ENCODE measurements at places on chromosomes 12 and 14.
A peak's percentile ranks its signal among the peaks of the same experiment; 100 is the strongest.

DNA sequence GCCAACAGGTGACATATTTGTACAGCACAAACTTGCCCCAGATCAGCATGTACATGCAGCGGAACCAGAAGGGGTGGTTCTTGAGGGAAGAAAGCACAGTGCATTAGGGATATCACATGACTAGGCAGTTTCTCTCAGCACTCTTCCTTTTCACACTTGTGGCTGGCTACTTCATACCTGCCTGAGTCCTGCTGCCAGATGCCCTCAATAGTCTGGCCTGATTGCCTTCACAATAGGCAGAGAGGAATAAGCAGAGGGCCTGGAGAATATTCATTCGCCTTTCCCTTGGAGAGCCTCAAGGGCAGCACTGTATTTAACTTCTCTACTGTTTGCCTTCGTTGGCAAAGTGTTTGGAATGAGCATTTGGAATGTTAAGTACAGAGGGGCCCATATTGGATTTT lies 7.9 kb downstream of the EMG1 start:
- DNase-seq = no peak

DNA sequence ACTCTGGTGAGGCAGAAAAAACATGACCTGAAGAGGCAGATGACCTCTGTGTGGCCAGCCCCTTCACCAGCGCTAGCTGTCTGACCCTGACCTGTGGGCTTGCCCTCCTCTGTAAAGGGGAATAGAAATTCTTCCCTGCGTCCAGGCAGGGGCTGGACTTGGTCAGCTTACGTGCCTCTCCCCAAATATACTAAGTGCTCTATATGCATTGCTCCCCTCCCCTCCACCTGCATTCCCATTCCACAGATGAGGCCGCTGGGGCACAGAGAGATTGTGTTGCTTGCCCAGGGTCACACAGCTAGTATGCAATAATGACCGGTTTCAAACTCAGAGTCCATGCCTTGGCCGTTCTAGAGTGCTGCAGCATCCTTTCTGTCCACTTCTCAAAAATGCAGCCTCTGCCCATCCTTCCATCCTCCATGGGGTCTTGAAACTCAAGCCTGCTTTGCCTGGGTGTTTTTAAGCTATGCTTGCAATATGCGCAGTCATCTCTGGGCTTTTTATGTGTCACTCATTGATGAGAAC lies 303.9 kb downstream of the CACNA1C start:
- no peak for DNase-seq

DNA sequence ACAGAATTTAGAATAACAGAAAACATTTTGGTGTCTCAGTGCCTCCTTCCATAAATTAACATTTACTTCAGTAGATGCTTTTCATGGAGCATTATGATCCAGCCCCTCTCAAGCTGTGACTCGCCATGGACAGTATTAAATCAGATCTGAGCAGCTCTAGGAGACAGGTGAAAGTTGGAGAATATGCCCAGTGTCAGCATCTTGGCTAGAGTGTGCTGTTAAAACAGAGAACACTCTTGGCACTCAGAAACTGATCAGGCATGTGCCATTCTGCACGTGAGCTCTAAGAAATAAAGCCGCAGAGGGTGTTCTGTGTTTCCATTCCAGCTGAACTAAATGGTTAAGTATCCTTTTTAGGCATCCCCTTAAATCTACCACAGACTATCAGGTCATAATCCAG lies 68.0 kb downstream of the DIP2B start:
- no peak for DNase-seq

- no peak for DNase-seq
Measured at GRCh38 chr12:53496752-53497032, 2.6 kb downstream of the MAP3K12 start.

DNA sequence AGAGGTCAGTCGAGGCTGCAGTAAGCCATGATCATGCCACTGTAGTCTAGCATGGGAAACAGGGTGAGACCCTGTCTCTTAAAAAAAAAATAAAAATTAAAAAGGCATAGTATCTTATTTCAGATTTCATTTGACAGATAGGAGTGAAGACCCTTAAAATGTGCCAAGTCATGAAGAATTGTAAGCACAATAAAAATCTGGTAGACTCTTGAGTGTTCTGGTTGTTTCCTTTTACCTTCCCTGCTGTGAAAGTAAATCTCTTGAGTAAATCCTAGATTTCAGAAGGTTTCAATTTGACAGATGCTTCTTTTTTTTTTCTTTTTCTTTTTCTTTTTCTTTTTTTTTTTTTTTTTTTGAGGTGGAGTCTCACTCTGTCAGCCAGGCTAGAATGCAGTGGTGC lies 109.0 kb downstream of the ESR2 start:
- no peak for DNase-seq

- DNase-seq = no peak
Measured at GRCh38 chr12:69324797-69325466, 23.2 kb upstream of the LYZ start.

GRCh38 chr12:105920161-105920684 lies 218.5 kb downstream of the NUAK1 start:
- no peak for DNase-seq

- DNase-seq = no peak
Measured at GRCh38 chr12:76781321-76781720, 17.4 kb downstream of the ZDHHC17 start.

GRCh38 chr12:1572731-1573130 lies 21.6 kb downstream of the FBXL14 start:
- DNase-seq = no peak

DNA sequence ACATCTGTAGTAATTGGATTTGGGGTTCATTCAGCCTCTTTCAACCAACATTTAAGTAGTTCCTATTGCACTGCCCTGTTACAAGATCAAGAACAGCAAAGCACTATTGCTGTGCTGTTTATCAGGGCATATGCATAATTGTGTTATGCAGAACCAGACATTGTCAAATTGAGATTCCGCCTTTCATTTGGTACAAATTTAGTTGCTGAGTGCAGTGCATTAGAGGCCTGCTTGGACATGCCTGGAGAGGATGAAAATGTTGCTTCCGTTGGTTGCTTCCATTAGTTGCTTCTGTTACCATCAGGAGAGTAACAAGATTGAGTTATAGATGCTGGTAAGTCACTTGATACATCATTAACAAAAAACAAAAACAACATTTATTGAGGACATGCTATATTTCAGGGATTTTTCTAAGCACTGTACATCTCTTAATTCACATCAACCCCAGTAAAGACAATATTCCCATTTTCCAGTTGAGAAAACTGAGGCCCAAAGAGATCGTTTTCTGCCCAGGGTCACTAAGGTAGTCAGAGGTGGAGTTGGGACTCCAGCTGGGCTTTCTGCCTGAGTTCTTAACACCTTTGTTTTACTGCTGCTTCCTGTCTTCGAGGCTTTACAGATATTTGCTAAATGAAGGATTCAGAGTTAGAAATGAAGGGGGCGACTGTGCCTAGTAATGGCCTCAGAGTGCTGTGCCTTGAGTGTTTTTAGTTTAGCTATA lies 79.3 kb downstream of the PPP2R5C start:
- DNase-seq = no peak

GRCh38 chr12:4252601-4253000 lies 21.0 kb upstream of the CCND2 start:
- no peak for DNase-seq

GRCh38 chr12:108117163-108117849 lies 11.8 kb upstream of the WSCD2 start:
- no peak for DNase-seq

- peak; percentile 61 for DNase-seq
Measured at GRCh38 chr14:26204728-26205479, 392.9 kb downstream of the NOVA1 start.

DNA sequence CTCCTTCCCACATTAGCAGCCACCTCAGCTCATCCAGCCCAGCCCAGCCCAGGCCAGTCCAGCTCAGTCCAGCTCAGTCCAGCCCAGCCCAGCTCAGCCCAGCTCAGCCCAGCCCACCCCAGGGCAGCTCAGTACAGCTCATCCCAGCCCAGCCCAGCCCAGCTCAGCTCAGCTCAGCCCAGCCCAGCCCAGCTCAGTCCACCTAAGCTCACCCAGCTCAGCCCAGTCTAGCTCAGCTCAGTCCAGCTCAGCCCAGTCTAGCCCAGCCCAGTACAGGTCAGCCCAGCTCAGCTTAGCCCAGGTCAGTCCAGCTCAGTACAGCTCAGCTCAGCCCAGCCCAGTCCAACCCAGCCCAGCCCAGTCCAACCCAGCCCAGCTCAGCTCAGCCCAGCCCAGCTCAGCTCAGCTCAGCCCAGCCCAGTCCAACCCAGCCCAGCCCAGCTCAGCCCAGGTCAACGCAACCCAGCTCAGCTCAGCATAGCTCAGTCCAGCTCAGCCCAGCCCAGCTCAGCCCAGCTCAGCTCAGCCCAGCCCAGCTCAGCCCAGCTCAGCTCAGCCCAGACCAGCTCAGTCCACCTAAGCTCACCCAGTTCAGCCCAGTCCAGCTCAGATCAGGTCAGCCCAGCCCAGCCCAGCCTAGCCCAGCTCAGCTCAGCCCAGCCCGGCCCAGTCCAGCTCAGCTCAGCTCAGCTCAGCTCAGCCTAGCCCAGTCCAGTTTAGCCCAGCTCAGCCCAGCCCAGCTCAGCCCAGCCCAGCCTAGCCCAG lies 63.0 kb downstream of the TMEM121 start:
- no peak for DNase-seq

- no peak for DNase-seq
Measured at GRCh38 chr14:22878271-22879246, 4.5 kb upstream of the REM2 start.

DNA sequence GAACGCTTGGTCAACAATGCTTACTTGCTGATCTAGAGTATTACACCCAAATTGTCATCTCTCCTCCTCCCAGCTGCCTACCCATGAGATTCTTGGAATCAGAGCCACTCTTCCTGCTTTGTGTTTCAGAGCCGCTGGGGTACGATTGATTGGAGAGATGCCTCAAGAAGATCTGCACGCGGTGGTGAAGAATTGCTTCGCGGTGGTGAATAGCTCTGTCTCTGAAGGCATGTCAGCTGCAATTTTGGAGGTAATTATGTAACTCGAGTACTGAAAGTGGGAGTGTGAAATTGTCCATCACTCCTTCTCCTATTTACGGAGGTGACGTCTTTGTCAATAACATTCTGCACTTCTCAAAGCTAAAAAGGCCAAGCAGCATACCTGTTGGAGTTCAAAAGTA lies 93.9 kb downstream of the GLT1D1 start:
- no peak for DNase-seq

DNA sequence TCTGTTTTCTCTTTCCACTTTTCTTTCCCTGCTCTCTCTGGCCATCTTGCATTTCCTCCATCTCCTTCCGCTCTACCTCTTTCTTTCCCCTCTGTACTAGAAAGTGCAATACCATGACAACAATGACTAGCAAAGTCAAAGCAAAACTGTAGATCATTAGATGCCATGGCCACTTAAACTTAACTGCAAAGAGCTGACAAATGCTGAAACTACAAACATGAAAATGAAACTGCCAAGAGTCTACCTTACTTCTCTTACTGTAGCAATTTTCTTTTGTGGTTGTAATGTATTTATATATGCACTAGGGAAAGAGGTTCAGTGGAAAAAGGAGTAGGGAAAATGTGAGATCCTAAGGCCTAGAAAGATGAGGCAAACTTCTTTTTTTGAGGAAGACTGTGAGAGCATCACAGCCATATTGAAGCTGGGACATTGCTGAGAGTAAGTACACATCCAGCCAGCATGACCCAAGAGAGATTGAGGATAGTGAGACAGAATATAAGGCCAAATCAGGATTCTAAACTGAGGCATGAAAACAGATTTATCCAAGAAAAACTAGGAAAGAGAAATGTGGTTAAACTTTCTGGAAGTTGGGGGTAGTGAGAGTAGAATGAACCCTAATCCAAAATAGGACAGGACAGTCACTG lies 276.6 kb upstream of the NAV3 start:
- DNase-seq = no peak

- DNase-seq = no peak
Measured at GRCh38 chr12:112236786-112237185, 111.4 kb downstream of the TRAFD1 start.

DNA sequence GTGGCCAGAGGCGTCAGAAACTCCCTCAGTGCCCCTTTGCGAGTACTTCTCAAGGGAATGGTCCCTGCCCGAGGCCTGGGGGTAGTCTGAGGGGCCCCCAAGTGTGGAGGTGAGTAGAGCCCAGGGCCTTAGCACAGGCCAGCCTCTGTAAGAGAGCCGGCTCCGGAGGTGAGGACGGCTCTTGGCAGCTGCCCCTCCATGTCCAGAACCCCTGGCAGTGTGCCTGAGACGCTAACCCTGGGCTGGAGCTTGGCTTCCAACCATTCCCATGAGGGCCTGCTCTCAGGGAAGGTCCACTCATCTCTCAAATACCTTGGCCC lies 61.7 kb downstream of the PRMT8 start:
- no peak for DNase-seq

- no peak for DNase-seq
Measured at GRCh38 chr12:124450376-124450750, 117.0 kb downstream of the NCOR2 start.

GRCh38 chr12:100858656-100859055 lies 64.1 kb downstream of the ANO4 start:
- DNase-seq = no peak

DNA sequence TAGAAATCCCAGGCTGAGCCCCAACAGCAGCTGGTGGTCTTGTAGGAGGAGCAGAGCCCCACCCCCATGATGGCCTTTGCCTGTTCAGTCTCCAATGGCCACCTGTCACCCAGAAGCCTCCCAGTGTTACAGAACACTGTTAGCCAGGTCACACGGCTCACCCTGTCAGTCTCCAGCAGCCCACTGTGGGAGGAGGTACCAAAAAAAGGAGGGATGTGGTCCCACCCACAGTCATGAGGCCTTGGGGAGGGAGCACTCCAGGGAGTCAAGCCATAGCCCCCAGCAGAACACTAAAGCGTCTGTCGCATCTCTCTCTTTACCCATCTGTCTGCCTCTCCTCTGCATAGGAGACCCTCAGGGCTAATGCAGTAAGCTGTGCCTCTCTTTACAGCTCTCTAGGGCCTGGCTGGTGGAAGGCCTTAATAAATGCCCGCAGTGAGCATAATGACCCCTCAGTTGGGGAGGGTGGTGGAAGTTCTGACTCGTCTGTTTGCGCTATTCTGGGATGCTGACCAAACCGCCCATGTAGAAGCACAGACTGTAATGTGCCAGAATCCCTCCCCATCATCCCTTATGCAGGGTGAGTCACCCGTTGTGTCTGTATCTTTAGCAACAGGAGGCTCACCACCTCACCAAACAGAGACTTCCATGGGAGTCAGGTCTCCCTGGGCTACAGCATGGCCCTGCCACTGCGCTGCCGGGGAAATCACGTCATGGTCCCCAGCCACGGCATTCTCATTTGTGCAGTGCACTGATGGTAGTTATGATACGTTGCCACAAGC lies 14.6 kb downstream of the C14orf132 start:
- DNase-seq = no peak

DNA sequence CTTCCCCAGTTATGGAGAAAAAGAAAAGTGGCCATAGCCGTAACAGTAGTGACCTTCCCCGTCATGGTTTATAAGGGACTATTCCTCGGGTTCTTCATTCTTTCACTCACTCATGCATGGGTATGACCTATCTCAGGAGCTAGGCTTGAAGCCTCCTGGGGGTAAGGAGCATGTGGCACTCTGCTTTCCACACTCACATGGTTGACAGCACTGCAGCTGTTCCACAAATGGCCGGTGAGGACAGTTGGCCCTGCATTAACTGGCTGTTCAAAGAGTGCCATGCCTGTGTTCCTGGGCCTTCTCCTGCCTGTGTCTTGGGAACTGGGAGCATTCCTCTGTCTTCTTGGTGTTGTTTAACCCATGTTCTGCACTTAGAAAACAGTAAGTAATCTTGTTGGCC lies 66.2 kb upstream of the PNMA1 start:
- DNase-seq = no peak
